KG1 (cell line): ENCODE measurements at places on chromosomes 2 and 18.

GRCh38 chr2:45681675-45682074 is 30.2 kb downstream of the PRKCE start:
- DNase-seq: no peak

- DNase-seq: no peak
These were observed 18.9 kb upstream of the BAZ2B start for GRCh38 chr2:159635006-159635789.

DNA sequence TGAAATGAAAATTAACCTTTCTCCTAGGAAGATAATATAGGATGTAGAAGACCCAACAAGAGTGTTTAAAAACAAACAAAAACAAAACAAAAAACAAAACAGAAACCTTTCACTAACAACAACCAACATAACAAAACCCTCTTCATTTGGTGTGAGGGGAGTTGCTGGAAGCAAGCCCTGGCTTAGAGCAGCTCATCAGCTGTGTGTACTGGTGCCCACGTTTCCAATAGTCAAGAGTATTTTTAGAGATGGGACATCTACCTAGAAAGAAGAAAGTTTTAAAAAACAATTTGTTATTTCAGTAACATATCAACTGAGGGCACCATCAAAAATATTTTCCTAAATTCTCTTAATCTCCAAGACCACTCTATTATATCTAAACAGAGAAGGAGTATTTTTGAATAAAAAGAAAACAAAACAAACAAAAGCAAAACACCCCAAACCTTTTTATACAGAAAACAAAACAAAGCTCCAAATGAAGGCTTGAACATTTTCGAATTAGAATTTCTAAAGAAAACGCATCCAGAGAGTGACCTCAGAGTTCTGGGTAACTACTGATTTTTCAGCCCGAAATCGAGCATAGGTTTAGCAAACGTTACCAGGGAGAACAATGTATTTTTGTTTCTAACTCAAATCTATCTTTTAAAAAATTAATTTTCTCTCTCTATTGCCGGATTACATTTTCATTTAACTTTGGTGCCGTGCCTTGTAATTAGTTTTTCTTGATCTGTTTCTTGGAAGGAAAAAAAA is 134.6 kb downstream of the INSIG2 start:
- no peak for DNase-seq

GRCh38 chr2:21910832-21911507 is 787.2 kb downstream of the TDRD15 start:
- DNase-seq: no peak

DNA sequence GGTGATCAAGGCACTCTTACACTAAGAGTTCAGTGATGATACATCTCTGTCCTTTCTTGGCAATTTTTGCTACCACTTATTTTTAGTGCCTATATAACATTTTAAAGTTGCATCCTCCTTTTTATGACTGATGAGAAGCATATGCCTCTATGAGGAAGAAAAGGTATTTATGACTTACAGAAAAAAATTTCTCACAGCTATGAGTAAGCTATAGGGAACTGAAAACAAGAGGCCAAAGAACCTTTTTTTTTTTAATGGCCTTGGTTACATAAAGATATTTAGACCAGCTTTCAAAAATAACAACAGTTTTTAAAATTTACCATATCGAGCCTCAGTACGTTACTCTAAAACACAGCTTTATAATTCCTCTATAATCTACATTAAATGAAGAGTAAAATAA is 21.3 kb downstream of the MBD5 start:
- no peak for DNase-seq

DNA sequence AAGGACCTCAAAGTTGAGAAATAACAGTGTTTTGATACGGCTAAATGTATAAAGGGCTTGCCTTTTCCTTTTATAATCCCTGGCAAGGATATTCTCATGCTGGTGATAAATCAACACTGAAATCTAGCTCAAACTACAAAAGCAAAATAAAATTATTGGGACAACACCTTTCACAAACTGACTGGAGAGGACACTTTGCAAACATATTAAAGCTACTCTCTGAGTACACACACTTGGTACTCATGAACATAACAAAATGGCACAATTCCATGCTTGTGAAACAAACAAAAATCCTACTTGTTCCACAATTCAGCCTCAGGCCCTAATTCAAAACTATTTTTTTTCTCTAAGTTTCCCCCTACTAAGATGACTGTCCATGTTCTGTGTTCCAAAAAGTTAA is 305.8 kb downstream of the ETAA1 start:
- no peak for DNase-seq

DNA sequence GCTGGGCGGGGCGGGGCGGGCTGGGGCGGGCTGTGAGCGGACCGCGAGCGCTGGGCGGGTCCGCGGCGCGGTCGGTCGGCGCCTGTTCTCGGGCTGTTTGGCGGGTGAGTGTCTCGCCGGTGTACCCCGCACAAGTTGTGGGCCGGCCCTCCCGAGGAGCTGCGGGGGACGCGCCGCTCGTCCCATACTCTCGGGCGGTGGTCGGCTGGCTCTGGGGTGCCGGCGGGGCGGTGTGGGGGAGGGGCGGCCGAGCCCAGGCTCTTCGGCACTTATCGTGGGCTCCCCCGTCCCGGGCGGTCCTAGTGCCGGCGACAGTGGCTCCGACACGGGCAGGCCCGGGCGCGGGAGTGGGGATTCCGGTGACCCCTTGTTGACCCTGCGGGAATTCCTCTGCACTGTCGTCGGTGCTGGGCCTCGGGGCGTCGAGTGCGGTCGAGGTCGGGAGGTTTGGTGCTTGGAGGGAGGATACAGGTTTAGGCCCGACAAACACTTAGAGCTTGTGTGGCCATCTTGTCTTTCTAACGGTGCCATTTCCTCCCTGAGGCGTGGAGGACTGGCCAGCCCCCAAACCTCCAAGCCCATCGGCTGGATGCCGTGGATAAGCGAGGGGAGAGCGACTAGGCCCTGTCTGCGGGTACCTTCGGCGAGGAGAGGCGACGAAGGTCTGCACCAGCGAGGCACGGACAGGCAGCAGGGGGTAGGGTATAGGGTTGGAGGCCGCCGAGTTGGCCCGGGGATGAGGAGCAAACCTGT is at the start of gene SEPTIN2:
TSS of gene SEPTIN2 (plus strand) at position 47 of the 753 bp plus-strand sequence. CDS start 8,308 bp downstream, outside the sequence.
- no peak for DNase-seq

- no peak for DNase-seq
These were observed 452.8 kb downstream of the MBD2 start for GRCh38 chr18:53771664-53772063.
